Mesothelial cell of epicardium (in vitro differentiated cells): ENCODE measurements at places on chromosomes 1 and 21. TPM values are rescaled to one million over a fixed set of nuclear protein-coding genes. Genes with fewer than 3 reads are reported as not detected.

DNA sequence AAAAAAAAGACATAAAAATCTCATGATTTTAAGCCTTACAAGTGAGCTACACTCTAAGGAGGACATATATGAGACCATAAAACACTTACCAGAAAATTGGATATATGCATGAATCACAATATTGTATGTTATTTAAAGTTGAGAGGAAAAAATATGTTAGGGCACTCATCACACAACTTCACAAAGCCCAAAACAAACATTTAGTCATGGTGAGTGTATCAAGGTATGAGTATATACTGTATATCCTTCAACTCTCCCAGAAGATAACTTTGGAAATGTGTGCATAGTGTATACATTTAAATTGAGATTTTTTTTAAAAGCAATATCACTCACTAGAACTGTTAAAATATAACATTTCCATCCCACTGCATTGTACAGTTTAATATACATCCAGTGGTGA is 259.3 kb downstream of the SRGAP2C start:
- no peak for DNase-seq

LCE1A gene
- not detected in 3 replicates for total RNA-seq

DNA sequence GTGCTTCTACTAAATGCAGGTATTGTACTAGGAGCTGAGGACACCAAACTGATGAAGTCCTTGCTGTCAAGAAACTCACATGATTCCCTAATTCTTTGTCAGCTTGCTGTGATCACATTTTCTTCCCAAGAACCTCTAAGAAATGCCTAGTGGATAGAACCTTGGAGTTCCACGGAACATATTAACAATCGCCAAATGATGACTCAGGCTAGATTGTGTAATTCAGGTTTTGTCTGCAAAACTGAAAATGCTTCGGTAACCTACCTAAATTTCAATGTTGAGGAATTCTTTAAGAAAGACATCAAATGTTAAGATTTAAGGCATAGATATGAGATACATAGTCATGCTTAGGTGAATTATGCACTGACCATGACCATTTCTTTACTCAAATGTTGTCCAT is 1.7 kb upstream of the GADD45A start:
- no peak for DNase-seq

GRCh38 chr1:52645261-52645660 is 12.3 kb downstream of the SHISAL2A start:
- no peak for DNase-seq
